IMR-90 (cell line): ENCODE measurements at places on chromosomes 6 and 20. TPM values are rescaled to one million over a fixed set of nuclear protein-coding genes. Genes with fewer than 3 reads are reported as not detected.

LRRC73 gene
- total RNA-seq: under 0.01 TPM in 2 replicates

ARHGAP40 gene
- not detected in 2 replicates for total RNA-seq

DNA sequence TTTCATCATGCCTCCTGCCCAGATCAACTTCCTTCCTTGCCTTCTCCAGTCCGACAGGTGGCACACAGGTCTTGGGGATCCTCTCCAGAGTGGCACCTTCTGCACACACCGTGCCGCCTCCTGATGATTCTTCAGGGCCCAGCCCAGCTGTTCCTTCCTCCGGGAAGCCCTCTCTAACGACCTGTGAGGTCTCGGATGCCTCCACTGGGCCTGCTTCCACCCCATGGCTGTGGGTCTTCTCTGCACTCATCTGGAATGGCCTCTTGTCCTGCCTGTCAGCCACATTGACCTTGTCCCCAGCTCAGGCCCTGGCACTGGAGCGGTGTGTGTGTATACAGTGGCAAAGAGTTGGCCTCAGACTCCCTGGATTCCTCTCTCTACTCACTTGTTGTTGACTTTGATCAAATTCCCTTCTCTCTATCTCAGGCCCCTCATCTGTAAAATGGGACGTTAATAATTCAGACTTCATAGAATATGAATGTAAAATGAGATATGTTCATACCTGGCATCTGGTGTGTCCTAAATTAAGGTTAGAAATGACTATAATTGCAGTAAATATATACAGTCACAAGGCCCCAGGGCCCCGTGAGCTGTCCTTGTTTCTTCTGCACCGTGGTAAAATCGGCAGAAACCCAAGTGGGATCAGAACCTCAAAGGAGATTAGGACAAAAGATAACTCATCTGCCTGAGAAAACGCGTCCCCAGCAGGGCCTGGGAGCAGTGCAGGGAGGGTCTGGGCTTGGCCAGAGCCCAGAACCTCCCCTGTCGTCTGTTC is 1.5 kb downstream of the FAM210B start:
- peak overlapping the region; percentile 51 for H3K27ac ChIP-seq
- H3K4me1 ChIP-seq: peaks cover 8% of the 10 kb centered on the region
- no peaks in the 10 kb centered on the region for H3K27me3 ChIP-seq

GRCh38 chr6:85449388-85449817 is 480 bp upstream of the NT5E start:
- peak overlapping the region; percentile 92 for H3K27ac ChIP-seq
- DNase-seq: peak; percentile 85
- peak overlapping the region; percentile 97 for H3K4me3 ChIP-seq
- H3K4me1 ChIP-seq: peaks cover 26% of the 10 kb centered on the region

DNA sequence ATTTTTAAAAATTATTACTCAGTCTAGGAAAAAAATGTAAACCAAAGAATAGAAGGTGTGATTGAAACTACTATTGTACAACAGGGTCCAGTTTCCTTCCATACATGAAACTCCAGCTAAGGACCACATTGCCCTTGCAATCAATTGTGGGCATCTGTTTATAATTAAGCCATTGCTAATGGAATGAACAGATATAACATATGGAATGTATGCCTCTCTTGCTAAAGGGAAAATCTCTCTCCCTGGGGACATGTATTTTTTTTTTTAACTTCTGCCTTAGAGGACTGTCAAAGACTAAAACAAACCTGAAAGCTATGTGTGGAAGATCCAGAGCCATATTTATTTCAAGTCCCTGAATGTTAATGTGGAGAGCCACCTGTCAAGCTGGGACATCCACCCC is 336.8 kb upstream of the MANEA start:
- H3K27ac ChIP-seq: no peak overlapping the region
- DNase-seq: no peak
- H3K4me3 ChIP-seq: no peak overlapping the region
- H3K4me1 ChIP-seq: no peaks in the 10 kb centered on the region

DNA sequence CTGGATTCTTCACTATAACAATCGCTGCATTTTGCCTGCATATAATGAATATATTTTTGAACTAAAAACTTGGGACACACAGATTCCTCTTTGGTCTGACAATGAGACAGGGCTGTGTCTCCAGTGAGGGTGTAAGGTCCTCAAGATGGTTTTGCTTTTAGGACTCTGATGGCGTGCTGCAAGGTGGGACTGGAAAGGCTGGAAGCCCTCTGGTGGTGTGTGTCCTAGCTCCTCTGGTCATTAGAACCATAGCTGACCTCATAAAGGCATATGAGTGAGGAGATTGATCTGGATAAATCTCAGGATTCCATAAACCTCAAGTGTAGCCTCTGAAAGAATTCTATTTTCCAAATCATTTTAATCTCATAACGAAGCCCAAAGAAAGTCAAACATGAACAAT is 108.4 kb upstream of the ASF1A start:
- no peak for DNase-seq
- H3K27ac ChIP-seq: no peak overlapping the region
- H3K36me3 ChIP-seq: no peaks in the 10 kb centered on the region

GRCh38 chr20:64037498-64038213 is 1.7 kb downstream of the C20orf204 start:
- H3K27me3 ChIP-seq: peaks cover 44% of the 10 kb centered on the region
- H3K27ac ChIP-seq: no peak overlapping the region
- DNase-seq: no peak
- H3K36me3 ChIP-seq: peaks cover 10% of the 10 kb centered on the region

DNA sequence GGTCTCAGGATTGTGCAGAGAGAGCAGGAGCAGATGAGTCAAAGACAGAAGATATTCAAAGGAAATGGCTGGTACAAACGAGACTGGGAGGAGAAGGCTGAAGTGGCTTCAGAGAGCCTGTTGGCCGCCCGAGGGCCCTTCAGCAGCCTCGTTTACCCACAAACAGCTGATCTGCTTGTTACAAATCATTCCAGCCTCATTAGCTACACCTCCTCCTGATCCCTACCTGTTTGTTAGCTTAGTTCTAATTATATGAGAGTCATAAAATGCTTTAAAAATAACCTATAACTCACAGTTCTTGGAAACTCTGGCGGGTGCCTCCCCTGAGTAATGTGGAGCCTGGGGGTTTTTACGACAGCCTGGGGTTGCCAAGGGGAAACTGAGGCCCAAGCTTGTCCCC is 12.6 kb downstream of the GLP1R start:
- peaks cover 15% of the 10 kb centered on the region for H3K27me3 ChIP-seq
- no peak for DNase-seq
- H3K4me1 ChIP-seq: no peaks in the 10 kb centered on the region
- H3K4me3 ChIP-seq: no peak overlapping the region

- H3K4me1 ChIP-seq: peaks cover 2% of the 10 kb centered on the region
- H3K27me3 ChIP-seq: no peaks in the 10 kb centered on the region
- H3K27ac ChIP-seq: no peak overlapping the region
- DNase-seq: no peak
Measured at GRCh38 chr6:112957536-112957916, 610.4 kb downstream of the RFPL4B start.

GRCh38 chr20:37075932-37076685 is 19.7 kb downstream of the RBL1 start:
- H3K27me3 ChIP-seq: no peaks in the 10 kb centered on the region
- peak; percentile 52 for DNase-seq
- H3K4me3 ChIP-seq: no peak overlapping the region
- H3K27ac ChIP-seq: peak overlapping the region; percentile 69; the same call in 1 of the 2 replicates
- H3K36me3 ChIP-seq: 0 out of 2 replicates have a peak, but pooled peaks cover 1% of the 10 kb centered on the region

GRCh38 chr6:136012943-136013342 is 161.4 kb downstream of the PDE7B start:
- peaks cover 23% of the 10 kb centered on the region for H3K4me1 ChIP-seq
- DNase-seq: peak; percentile 42
- peak overlapping the region; percentile 99 for H3K27ac ChIP-seq

- H3K4me1 ChIP-seq: peaks cover 3% of the 10 kb centered on the region; the same call in 1 of the 2 replicates
- no peak overlapping the region for H3K4me3 ChIP-seq
- peaks cover 38% of the 10 kb centered on the region for H3K36me3 ChIP-seq
- no peaks in the 10 kb centered on the region for H3K27me3 ChIP-seq
Measured at GRCh38 chr20:58911970-58912369, 59.5 kb downstream of the GNAS start.
